ENCODE measurements at places on chromosomes 7 and 10. TPM values are rescaled to one million over a fixed set of nuclear protein-coding genes. Genes with fewer than 3 reads are reported as not detected.

CLCN1 gene
- polyA plus RNA-seq: 2.6 TPM

FFAR4 gene
- 0.04 TPM for polyA plus RNA-seq

TAS2R4 gene
- polyA plus RNA-seq: 1.3 TPM

TMEM229A gene
- not detected for polyA plus RNA-seq

Measured in forelimb muscle (tissue), 1 donor.